Sciatic nerve (tissue), 2 donors: ENCODE measurements at places on chromosomes 2 and 18.
A peak's percentile ranks its signal among the peaks of the same experiment; 100 is the strongest.

- DNase-seq: no peak
These were observed 76.4 kb upstream of the ITGA6 start for GRCh38 chr2:172350839-172351479.

- no peak for DNase-seq
These were observed 112.1 kb downstream of the KYNU start for GRCh38 chr2:142989273-142990204.

- DNase-seq: no peak
These were observed 52.5 kb upstream of the FAM136A start for GRCh38 chr2:70354264-70354949.

DNA sequence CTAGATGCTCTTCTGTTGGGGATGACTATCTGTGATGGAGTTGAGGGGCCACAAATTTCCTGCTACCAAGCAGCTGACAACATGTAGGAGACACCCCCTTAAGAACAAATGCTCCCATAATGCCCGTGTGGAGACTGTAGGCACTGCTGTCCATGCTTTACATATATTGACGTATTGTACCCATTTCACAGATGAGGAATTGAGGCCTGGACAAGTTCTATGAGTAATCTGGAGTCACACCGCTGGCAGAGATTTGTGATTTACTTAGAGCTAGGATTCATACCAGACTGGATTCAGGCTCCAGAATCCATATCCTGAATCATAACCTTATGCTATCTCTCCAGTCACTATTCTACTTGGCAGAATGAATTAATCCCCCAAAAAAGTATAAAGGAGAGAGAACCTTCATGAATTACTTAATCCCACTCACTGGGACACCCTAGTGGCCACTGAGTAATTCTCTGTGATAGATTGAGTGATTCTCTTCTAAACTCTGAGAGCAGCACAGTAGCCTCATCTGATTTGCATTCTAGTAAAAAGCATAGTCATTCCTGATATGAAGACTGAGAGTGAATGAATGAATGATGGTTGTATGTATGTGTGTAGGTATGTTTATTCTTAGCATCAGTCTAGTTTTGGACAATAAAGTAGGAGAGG, 460.7 kb upstream of the MEIS1 start:
- no peak for DNase-seq

- DNase-seq: peak; percentile 75
These were observed 7.6 kb upstream of the TNS1 start for GRCh38 chr2:218010140-218010983.

DNA sequence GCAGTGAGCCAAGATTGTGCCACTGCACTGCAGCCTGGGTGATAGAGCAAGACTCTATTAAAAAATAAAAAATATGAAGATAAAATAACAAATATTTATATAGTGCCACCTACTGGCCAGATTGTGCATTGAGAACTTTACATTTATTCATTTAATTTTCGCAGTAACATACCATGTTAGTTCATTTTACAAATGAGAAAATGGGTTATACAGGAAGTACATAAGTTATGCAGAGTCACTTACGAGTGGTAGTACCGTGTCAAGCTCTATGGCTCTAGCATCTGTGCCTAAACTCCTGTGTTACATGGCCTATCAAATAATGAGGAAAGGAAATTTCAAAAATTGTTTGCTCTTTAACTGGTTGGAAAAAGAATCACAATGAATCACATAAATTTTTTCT, 27.9 kb downstream of the RIF1 start:
- no peak for DNase-seq

GRCh38 chr18:62839874-62840713, 124.8 kb downstream of the PHLPP1 start:
- no peak for DNase-seq

DNA sequence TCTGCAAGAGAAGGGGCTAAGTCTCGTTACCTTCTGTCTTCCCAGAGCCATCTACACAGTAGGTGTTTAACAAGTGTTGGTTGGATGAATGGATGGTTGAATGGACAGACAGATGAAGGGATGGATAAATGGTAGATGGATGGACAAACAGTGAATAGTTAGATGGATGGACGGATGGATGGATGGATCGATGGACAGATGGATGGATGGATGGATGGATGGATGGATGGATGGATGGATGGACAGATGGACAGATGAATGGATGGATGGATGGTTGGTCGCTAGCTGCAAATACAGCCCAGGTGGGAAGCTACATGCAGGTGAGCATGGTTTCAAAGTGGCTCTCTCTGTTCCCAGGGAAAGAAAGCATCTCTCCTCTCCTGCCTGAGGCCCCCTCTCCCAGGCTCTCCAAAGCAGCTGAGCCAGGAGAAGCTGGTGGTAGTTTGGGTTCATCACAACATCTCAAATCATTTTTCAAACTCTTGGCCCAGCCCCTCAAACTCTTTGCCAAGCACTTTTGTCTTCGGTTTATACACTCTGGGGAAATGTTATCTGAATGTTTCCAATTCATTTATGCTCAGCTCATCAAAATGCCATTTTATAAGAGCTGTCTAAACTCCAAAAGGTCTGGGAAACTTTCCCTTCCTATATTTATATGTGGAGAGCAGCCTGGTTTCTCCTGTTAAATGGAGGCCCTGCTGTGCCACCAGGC, 192.7 kb downstream of the ANAPC1 start:
- DNase-seq: no peak

DNA sequence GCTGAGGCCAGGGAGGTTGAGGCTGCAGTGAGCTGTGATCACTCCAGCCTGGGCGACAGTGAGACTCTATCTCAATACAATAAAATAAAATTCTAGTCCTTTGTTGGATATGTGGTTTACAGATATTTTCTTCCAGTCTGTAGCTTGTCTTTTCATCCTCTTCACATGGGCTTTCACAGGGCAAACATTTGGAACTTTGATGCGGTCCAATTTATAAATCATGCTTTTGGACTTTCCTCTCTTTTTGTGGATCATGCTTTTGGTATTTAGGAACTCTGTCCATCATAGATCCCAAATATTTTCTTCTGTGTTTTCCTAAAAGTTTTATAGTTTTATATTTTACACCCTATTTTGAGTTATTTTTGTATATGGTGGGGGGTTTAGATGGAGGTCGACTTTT, 14.9 kb downstream of the RAB10 start:
- DNase-seq: no peak

- no peak for DNase-seq
These were observed 144.6 kb upstream of the MMADHC start for GRCh38 chr2:149732001-149732685.

- DNase-seq: peak; percentile 93
These were observed 18.3 kb upstream of the SLC35F6 start for GRCh38 chr2:26745609-26746327.

GRCh38 chr2:46780411-46780800, 135.2 kb downstream of the MCFD2 start:
- no peak for DNase-seq

DNA sequence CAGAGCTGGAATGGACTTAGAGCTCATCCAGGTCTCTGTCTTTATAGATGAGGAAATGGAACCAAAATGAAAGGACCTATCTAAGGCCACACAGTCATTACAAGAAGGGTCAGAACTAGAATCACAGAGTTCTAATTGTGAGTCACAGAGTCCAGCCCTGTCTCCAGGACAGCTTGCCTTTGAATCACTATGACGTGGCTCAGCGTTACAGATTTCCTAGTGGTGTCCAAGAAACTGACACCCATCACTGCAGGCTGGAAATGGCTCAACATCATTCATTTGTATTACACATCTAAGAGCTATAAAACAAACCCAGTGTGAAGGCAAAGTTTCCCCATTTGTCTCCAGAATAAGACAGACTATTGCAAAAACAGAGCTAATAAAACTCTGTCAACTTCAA, 164.3 kb upstream of the SIX2 start:
- no peak for DNase-seq

DNA sequence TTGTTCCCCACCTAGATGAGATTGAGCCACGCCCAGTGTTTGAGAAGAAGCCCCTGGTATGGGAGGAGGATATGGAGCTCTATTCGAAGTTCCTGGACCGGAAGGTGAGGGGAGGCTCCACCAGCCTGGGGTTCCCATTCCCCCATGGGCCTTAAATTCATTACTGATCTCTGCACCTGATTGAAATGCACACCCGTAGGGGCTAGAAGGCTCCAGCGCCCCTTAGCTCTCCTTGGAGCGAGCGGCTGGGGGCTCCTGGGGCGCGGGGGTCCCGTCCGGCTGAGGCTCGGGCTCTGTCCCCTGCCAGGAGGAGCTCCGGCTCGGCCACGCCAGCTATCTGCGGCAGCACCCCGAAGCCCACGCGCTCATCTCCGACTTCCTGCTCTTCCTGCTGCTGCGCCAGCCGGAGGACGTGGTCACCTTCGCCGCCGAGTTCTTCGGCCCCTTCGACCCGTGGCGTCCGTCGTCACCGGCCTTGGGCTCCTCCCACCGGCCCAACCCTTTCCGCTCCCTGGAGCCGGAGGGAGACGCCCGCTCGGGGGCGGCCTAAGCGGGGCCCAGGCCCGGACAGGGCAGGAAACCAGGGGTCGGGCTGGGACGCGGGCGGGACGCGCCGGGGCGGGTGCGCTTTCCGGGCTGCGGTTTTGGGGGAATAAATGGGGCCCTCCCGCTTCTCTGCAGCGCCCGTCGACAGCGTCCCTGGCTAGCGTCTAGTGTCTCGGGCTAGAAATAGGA, 10.9 kb downstream of the CATIP start:
- peak; percentile 93 for DNase-seq

- no peak for DNase-seq
These were observed 37.7 kb downstream of the PSD4 start for GRCh38 chr2:113211226-113212105.

DNA sequence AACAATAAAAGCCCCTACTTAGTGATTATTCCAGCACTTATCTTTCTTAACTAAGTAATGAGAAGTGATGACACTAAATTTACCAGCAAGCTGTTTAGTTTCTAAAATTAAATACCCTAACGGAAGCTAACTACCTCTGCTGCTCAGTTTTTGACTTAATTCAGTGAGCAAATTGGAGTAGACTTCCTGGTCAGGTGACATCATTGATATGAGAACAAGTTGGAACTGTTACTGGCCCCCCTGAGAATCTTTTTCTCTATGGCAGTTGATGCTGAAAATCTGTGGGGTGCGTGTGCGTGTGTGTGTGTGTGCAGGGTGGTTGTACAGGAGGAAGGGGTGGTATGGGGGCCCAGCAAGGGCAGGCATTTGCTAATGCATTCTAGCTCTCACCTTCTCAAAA, 35.5 kb upstream of the BMP10 start:
- DNase-seq: no peak

- DNase-seq: no peak
These were observed 26.9 kb downstream of the EML4 start for GRCh38 chr2:42196070-42196402.

- no peak for DNase-seq
These were observed 5.7 kb downstream of the STAT1 start for GRCh38 chr2:191008286-191008685.

GRCh38 chr2:32838418-32838817, 108.3 kb upstream of the LTBP1 start:
- no peak for DNase-seq

DNA sequence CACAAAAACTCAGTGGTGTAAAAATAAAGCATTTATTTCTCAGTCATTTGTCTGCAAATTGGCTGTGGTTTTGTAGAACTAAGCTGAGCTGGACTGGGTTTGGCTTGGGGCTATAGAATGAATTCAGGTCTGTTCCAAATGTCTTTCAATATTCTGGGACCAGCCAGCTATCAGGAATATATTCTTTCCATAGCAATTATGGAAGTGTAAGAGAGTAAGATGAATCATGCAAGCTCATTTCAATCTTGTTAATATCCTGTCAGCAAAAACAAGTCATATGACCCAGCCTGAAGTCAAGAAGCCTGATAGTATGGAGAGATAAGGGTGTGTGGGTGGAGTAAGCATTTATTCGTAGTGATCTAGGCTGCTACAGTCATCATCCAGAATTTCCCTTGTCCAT, 481.0 kb upstream of the CDH2 start:
- no peak for DNase-seq

DNA sequence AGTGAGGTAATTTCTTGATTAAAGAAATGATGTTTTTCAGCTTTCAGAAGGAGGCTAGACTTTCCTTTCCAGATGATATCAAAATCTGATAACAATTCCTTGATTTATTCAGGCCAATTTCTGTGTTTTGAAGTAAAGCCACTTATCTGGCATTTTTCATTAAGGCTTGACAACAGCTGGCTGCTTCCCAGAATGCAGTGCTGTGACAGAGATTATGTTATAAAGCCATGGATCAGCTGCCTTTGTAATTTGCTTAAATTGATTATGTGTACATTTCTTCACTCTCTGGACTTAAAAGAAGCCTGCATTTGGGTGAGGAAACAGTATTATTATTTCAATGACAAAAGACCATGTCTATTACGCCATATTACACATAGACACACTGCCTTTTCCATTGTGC, 136.0 kb downstream of the PLCL1 start:
- no peak for DNase-seq

DNA sequence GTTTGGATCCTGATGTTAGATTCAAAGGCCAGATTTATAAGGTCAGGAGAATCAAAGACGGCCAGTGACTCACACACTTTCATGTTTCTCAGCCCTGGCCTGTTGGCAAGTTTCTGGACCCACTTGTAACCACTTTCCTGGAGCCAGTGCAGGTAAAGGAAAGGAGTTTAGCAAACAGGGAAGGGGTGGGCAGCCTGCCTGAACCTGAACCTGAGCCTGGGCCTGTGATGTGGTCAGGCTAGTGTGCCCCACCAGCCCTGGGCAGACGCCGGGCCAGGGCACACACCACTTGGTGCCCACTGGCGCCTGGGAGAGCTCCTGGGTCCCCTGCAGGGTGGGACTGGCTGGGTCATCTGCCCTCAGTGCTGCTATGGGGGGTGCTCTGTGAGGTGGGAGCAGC, 100.5 kb upstream of the SPRED2 start:
- no peak for DNase-seq

DNA sequence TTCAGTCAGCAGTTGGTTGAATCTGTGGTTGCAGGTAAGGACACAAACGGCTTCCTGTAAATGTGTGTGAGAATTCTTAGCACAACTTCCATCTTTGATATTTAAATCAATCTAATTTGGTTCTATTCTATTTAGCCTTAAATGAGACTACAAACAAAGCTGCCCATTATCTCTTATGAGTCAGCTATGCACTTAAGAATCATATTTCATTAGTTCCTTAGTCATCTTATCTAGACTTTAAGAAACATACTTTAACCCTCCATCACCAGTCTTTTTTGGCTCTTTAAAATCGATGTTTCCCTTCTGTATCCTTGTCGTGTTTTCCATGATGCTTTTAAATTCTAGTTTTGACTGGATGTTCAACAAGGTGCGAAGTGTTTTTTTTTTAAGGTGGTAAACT, 114.4 kb upstream of the TMEM200C start:
- no peak for DNase-seq

DNA sequence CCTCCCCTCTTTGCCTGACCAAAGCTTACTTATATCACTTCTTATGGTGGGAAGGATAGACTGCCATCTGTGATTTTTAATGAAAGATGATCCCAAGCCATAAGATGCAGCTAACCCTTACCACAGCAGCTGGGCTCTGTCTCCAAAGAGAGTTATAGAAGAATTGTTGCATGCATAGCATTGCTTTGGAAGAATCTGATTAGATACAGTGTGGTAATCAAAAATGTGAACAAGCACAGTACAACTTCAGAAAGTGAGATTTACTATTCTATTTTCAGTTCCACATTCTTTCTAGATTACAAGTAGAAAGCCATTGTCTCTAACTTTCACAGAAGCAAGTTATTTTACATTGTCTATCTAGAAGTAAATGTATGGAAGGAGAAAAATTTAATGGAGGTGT, 129.0 kb upstream of the ACVR2A start:
- DNase-seq: no peak
